Osteoblast (primary cell): ENCODE measurements at places on chromosomes 5 and 9.

DNA sequence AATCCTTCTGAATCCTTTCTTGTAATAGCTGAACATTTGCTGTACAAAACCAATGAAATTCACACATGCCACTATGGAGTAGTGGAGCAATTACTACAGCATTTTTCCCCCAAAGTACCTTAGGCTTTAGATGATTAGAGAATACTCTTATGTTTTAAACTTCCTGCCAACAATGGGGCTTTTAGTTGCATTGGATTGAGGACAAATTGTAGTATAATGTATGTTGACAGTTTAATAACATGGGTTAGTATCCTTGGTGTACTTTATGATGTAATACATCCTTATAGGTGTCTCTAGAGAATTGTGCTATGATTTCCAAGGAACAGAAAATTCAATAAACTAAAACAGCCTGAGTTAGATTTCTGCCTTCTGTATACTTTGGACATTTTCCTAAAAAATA is 422.7 kb upstream of the GRAMD2B start:
- peak; percentile 17 for DNase-seq

- DNase-seq = no peak
These were observed 93.2 kb upstream of the ADAMTS16 start for GRCh38 chr5:5046680-5047502.

- DNase-seq = no peak
These were observed 35.7 kb upstream of the CLK4 start for GRCh38 chr5:178662541-178662860.

- no peak for DNase-seq
These were observed 270.4 kb upstream of the TUT7 start for GRCh38 chr9:86624630-86625029.

GRCh38 chr9:137030538-137031527 is 1.1 kb downstream of the FUT7 start:
- DNase-seq = no peak

DNA sequence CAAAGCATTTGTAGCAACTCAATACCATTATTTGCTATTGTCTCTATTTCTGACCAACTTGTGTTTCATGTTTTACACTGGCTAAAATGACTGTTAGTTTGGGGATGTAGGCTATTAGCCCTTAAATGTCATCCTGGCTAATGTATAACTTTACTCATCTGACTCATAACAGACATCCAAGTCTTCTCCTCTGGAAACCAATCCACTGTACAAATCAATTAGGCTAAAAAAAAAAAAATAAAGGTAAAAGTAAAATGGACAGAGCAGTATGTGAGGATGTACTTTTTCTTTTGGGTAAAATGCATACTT is 20.6 kb downstream of the MEGF9 start:
- no peak for DNase-seq

- no peak for DNase-seq
These were observed 161.0 kb upstream of the RORB start for GRCh38 chr9:74336161-74336560.
